ENCODE measurements at places on chromosomes 7 and 10.
A peak's percentile ranks its signal among the peaks of the same experiment; 100 is the strongest.

DNA sequence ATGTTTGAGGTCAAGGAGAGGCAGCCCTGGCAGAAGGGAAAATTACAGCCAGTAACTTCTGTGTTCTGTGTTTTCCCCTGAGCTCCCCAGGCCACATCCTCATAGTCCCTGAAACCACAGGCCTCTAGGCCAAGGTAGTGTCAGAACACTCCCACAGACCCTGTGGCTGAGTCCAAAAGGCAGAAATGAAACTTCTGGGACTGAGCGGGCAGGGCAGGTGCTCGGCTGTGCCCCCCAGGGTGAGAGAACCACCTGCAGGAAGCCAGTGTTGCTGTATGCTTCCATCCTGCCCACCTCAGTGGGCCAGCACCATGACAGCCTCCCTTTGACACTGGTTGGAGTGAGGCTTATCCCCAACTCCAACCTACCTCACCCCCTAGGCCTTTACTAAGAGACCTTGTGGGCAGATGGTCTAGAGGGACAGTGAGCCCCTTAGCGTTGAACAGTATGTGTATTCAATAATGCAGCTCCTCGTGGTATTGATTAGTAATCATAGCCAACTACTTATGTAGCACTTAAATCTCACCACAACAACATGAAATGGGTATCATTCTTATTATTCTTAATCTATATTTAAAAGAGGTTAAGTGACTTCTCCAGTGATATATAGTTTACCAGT, 30.3 kb downstream of the PIK3CG start:
- DNase-seq = no peak

DNA sequence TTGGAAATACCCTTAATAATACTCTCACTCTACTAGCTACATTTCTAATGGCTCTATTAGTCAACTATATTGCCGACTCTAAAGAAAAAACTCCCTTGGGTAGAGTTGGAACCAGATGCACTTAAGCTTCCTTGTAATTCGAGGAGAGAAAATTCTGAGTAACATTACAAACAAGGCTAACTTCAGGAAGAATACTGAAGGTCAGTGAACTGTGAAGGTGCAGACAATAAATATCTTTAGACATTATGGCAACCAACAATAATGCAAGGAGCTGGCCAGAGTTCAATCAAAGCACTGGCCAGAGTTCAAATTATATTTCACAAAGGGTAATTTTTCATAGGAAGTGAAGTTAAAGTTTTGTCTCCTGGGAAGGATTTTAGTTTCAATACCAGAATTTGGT, 40.7 kb upstream of the MRLN start:
- no peak for DNase-seq

DNA sequence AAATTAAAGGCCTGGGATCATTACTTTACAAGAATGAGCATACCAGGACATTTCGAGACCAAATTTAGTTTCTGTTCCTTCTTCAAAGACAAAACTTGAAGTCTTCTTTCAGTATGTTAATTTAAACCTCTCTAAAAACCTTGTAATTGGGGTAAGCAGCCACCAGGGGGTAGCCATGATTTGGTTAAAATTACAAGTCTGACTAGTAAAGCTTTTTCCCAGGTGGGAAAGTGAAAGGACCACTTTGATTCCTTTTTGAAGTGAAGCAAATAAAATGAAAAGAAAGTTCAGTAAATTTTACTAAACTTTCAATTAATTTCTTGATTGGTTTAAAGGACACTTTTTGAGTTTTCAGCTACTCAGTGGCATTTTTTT, 294.3 kb downstream of the BBS9 start:
- peak; percentile 4 for DNase-seq

- DNase-seq = no peak
These were observed 4.9 kb upstream of the MTPN start for GRCh38 chr7:135981958-135982646.

- DNase-seq = no peak
These were observed 32.7 kb downstream of the SLC29A3 start for GRCh38 chr10:71351628-71352319.
